ENCODE measurements at places on chromosomes 16 and 17. TPM values are rescaled to one million over a fixed set of nuclear protein-coding genes. Genes with fewer than 3 reads are reported as not detected.

- H3K4me1 ChIP-seq: no peaks in the 10 kb centered on the region
- DNase-seq: no peak
- H3K27me3 ChIP-seq: no peaks in the 10 kb centered on the region
- no peak overlapping the region for H3K4me3 ChIP-seq
These were observed 73.3 kb downstream of the KIF2B start for GRCh38 chr17:53896047-53896446.

The GP1BA gene
- not detected for polyA plus RNA-seq

- DNase-seq: no peak
- peaks cover 90% of the 10 kb centered on the region for H3K27me3 ChIP-seq
- H3K36me3 ChIP-seq: no peaks in the 10 kb centered on the region
- no peak overlapping the region for H3K4me3 ChIP-seq
- no peaks in the 10 kb centered on the region for H3K4me1 ChIP-seq
These were observed 38.9 kb downstream of the COX4I1 start for GRCh38 chr16:85838381-85838780.

The CMTM1 gene
- 3.1 TPM for polyA plus RNA-seq

The CSNK2A2 gene
- polyA plus RNA-seq: 27.0 TPM

The CHD3 gene
- polyA plus RNA-seq: 56.2 TPM

The PRAC1 gene
- not detected for polyA plus RNA-seq

- H3K27me3 ChIP-seq: peaks cover 35% of the 10 kb centered on the region
- no peak overlapping the region for H3K4me3 ChIP-seq
- no peaks in the 10 kb centered on the region for H3K36me3 ChIP-seq
- no peaks in the 10 kb centered on the region for H3K4me1 ChIP-seq
These were observed 20.5 kb upstream of the PABPN1L start for GRCh38 chr16:88886845-88887521.

The HOXB1 gene
- polyA plus RNA-seq: not detected

- H3K4me1 ChIP-seq: no peaks in the 10 kb centered on the region
- H3K27ac ChIP-seq: peak overlapping the region; percentile 96
- no peaks in the 10 kb centered on the region for H3K27me3 ChIP-seq
- H3K4me3 ChIP-seq: peak overlapping the region; percentile 73
- DNase-seq: peak; percentile 98
These were observed 351 bp upstream of the CTCF start for GRCh38 chr16:67561824-67562525.

Data from SK-N-SH (cell line).